ENCODE measurements at places on chromosomes 13 and 19. TPM values are rescaled to one million over a fixed set of nuclear protein-coding genes. Genes with fewer than 3 reads are reported as not detected.

DNA sequence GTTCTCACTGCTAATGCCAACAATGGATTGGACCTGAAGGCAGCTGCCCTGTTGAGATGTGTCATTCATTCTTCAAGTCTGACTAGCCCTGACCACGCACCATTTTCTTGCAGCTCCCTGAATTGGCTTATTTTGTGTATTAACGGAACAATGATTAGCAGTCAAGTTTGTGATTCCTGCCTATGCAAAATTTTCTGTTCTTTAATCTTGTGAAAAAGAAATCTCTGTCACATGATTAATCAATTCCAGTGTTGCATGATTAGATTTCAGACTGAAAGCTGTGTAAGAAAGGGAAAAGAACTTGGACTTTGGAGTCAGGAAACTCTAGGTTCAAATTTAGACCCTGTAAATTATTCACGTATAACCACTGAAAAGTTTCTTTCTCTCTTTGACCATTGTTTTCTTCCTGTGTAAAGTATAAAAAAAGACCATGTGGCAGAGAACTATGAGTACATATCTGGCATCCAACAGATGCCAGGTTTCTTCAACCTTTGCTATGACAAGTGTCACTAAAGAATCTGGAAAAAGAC is 64.5 kb upstream of the SLC10A2 start:
- no peak for DNase-seq

DNA sequence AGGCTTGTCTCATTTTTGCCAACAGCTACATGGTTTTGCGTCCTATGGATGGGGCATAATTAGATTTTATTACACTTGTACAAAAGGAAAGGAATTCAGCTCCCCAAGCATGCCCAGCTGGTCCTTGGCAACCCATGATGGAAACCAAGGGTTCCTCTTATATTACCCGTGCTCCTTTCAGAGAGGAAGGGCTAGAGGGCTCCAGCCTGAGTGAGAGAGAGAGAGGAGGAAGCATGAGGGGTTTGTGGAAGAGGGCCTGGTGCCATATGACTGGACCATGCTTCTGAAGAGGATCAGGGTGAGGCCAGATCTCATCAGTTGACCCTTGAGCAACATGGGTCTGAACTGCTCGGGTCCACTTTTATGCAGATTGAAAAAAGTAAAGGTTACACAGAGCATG is 3.5 kb upstream of the RPS9 start:
- no peak for DNase-seq

Gene SMIM44
- total RNA-seq: not detected

DNA sequence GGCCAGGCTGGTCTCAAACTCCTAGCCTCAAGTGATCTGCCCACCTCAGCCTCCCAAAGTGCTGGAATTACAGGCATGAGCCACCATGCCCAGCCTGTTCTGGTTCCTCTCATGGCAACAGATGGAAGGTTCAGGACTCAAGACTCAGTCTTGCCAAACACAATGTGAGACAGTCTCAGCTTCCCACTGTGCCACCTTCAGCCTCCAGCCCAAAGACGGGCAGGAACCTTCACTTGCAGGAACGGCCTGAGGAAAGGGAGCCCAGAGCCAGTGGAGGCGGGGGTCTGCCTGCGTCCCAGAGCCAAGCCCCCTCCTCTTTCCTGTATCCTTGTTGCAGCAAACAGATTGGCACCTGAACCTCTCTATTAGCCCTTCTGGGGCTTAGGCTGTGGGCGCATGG is 2.9 kb upstream of the CHST8 start:
- DNase-seq: no peak

- no peak for DNase-seq
These were observed 27.8 kb downstream of the EXOC3L2 start for GRCh38 chr19:45217193-45217956.

DNA sequence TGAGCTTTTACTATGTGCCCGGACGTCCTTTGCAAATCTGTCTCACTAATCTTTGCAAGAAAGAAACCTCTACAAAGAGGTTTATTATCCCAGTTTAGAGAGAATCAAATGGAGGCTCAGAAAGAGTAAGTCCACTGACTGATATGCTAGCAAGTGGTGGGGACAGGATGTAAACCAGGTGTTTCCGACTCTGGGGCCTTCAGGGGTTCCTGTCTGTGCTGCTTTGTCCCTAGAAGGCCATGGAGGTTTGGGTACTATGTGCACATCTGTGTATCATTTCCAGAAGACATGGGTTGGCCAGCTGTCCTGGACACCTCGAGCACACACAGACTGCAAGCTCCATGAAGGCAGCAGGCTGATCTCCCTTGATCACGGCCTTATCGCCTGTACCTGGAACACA is 1.2 kb upstream of the KPTN start:
- DNase-seq: no peak

Gene DNAJC15
- total RNA-seq: 10.8 TPM

- no peak for DNase-seq
These were observed 45.8 kb downstream of the SPRYD7 start for GRCh38 chr13:49890376-49890775.

- no peak for DNase-seq
These were observed 130.1 kb downstream of the ZDHHC20 start for GRCh38 chr13:21328836-21329477.

DNA sequence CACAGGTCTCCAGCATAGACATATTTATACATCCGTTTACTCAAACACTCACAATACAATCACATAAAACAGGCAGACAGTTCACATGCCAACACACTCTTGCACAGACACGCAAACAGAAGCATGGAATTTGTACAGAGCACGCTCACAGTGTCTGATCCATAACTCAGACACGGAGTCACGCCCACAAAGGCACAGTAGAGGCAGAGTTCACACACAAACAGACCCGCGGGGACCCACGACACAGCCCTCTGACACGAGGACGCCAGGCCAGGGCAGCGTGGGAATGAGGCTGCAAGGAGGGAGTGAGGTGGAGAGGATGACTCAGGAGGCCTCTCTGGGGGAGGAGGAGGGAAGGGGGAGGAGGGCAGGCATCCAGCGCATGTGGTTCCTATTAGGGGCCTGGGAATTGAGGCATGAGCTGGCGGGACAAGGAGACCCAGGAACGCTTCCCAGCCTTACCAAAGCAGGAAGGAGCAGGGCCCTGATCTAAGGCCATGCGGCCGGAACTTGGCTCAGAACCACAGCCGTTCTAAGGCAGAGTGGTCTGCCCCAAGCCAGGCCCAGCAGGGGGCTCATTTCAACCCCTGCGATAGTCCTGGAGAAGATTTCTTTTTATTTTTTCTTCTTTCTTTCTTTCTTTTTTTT is 9.1 kb upstream of the OLFM2 start:
- DNase-seq: peak; percentile 90

Gene LCP1
- 31.7 TPM for total RNA-seq

DNA sequence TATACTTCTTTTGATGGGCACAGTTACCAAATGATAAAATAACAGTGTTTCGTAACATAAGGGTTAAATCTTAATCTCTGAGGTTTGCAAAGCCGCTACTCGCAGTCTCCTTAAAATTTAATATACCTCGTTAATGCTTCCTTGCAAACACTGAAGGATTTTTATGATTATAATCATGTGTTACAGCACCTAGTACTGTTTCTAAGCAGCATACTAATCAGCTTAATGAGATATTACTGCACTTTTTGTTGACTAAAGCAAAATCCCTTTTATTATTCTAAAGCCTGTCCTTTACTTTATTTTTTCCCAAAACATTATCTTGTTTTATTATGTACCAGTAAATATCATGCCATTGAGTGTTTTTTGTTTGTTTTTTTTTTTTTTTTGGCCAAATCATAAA is 70.5 kb downstream of the ZNF536 start:
- DNase-seq: no peak

Gene PSG11
- not detected for total RNA-seq

- no peak for DNase-seq
These were observed 2.7 kb downstream of the KLK2 start for GRCh38 chr19:50875795-50876422.

Gene EEF1AKMT1
- 12.5 TPM for total RNA-seq

DNA sequence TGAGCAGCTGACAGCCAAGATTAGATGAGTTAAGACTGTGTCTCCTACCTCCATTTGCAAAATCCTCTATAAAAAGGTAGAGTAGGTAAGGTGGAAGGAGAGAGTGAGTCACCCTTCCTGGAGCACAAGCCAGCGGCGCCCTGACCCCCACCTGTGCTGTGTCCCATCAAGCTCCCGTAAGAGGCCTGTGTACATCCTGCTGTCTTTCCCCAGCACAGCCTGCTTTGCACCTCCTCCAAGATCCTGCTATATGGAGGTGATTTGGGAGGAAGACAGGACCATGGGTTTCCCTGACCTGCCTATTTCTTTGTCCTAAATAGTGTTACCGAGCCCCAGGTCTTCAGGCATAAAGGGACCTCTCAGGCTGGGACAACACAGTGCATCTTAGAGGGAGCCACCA is 62.3 kb upstream of the UQCRFS1 start:
- no peak for DNase-seq

DNA sequence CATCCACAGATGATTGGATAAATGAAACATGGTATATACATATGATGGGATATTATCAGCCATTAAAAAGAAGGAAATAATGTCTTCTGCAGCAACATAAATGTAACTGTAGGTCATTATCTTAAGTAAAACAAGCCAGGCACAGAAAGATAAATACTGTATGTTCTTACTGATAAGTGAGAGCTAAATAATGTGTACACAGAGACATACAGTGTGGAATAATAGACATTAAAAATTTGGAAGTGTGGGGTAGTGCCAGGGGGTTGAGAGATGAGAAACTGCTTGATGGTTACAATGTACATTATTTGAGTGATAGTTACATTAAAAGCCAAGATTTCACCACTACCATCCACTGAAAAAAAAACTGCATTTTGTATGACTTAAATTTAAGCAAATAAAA is 26.0 kb upstream of the GPC6 start:
- no peak for DNase-seq

DNA sequence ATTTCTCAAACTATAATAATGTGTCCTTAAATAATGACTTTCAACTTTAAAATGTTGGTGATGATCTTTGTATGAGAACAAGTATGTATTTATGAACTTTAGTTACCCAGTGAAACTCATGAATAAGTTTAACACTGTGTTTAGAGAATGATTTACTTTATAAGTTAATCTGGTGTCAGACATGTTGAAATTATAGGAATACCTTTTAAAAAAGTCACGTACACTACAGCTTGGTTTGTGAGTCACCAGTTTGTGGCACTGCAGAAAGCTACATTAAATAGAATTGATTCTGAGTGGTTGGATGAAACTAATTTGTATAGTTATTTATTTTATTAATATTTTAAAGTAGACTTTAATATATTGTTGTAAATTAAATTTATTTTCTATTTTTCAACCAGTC is 1366.2 kb upstream of the PCDH20 start:
- no peak for DNase-seq

- no peak for DNase-seq
These were observed 17.8 kb downstream of the PIAS4 start for GRCh38 chr19:4025317-4025716.

Gene MISP
- total RNA-seq: 1.5 TPM

Gene S1PR2
- 4.3 TPM for total RNA-seq

DNA sequence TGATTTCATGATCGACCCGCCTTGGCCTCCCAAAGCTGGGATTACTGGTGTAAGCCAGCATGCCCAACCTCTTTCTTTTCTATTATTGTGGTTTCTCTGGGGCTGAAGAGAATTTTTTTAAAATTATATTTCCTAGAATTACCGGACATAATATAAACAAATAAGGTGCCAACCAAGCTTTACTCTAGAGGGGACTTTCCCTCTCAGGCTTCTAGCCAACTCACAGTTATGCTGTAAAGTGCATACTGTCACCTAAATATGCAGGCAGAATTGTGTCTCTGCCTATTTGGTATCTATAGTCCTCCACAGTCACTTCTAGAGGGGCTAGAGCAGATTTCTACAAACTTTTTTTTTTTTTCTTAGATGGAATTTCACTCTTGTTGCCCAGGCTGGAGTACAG is 41.6 kb upstream of the ZNF681 start:
- DNase-seq: no peak

GRCh38 chr13:106701771-106702341 is 133.9 kb upstream of the ARGLU1 start:
- DNase-seq: no peak

- peak; percentile 52 for DNase-seq
These were observed 1303.6 kb downstream of the UQCRFS1 start for GRCh38 chr19:27909185-27909840.

- no peak for DNase-seq
These were observed 29.6 kb upstream of the KLF2 start for GRCh38 chr19:16295057-16295456.

- DNase-seq: no peak
These were observed 122.9 kb upstream of the RNF113B start for GRCh38 chr13:98299966-98300350.

DNA sequence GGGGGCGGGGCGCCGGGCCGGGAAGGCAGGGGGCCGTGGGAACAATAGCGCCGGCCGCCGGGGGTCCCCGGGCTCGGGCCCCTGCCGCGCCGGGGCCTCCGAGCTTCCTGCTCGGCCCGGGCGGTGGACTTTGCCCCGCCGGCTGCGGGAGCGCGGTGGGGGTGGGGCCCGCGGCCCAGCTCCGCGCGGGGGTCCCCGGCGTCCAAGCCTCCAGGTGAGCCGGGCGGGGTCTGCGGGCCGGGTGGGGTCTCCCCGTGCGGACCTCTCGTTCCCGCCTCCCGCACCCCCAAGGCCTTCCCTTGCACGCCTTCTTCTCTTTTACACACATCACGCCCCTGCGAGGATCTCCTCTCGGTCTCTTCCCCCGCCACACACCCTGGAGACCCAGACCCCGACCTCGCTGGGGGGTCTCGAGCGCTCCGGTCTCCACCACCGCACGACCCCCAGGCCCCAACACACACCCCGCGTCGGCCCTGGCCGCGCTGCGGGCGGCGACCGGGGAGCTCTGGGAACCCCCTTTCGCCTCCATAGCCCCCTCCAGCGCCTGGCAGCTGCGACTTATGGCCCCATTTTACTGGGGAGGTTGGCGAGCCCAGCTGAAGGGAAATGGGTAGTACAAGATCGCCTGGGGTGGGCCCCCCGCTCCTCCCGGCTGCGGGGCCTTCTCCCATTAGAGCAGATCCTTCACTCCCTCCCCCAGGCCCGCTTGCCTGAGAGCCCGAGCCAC is 711 bp downstream of the CAMSAP3 start:
- DNase-seq: no peak

Gene SIGLEC9
- total RNA-seq: 1.5 TPM

- DNase-seq: no peak
These were observed 1.0 kb downstream of the KLK11 start for GRCh38 chr19:51025401-51025800.

GRCh38 chr13:52737965-52738364 is 1.7 kb downstream of the CNMD start:
- DNase-seq: no peak

Gene PGLYRP2
- total RNA-seq: not detected

Gene SLC25A30
- total RNA-seq: 38.4 TPM

DNA sequence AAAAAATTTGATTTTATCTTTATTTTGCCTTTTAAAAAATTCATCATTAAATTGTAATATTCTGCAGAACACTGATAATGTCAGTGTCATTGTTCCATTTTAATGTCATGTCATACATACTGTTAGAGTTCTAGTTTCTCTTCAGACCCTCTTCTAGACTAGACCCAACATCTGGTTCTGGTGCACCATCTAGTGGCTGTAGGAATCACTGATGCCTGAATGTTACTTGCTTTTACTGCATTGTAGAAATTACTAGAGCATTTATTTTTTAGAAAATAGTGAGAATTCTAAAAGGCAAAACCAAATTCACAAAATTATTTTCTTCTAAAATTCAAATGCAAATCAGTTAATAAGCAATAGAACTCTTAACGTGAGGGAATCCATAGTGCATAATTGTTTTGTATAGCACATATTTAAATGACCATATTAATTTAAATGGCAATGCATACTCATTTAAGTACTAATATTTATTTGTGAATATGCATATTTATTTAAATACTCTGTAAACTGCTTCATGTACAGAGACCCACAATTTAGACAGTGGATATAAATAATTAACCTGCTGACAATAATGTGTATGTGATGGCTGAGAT is 425.7 kb downstream of the KLF12 start:
- DNase-seq: no peak

All from right atrium auricular region (tissue), 2 donors.